ENCODE measurements at places on chromosomes 1 and 21. TPM values are rescaled to one million over a fixed set of nuclear protein-coding genes. Genes with fewer than 3 reads are reported as not detected.

Gene ALPL
- not detected for total RNA-seq

Gene TMEM240
- 0.64 TPM for total RNA-seq

Gene LEMD1
- 2.1 TPM for total RNA-seq

Gene HTR6
- not detected for total RNA-seq

Gene PDXK
- 591 TPM for total RNA-seq

Gene TCEA3
- total RNA-seq = 10.5 TPM

Gene PTPRU
- 53.2 TPM for total RNA-seq

Gene PCSK9
- 5.8 TPM for total RNA-seq

Gene TEX38
- total RNA-seq = not detected

Gene G0S2
- 301 TPM for total RNA-seq

Gene NTNG1
- total RNA-seq = 2.4 TPM

Gene TMEM269
- total RNA-seq = under 0.01 TPM

Gene MAST2
- 16.9 TPM for total RNA-seq

Gene SHISAL2A
- not detected for total RNA-seq

Gene S100A12
- total RNA-seq = not detected

Gene C1orf105
- total RNA-seq = not detected

Gene EPHX1
- 3.9 TPM for total RNA-seq
